ENCODE measurements at places on chromosomes 12 and 14.

GRCh38 chr14:34750670-34751069 lies 36.3 kb upstream of the CFL2 start:
- no peak overlapping the region for H3K4me3 ChIP-seq
- H3K27me3 ChIP-seq = no peaks in the 10 kb centered on the region
- H3K36me3 ChIP-seq = no peaks in the 10 kb centered on the region
- no peak overlapping the region for H3K27ac ChIP-seq
- DNase-seq = no peak

GRCh38 chr12:110382683-110383082 lies 20.8 kb downstream of the ANAPC7 start:
- no peaks in the 10 kb centered on the region for H3K4me1 ChIP-seq
- no peak for DNase-seq
- H3K27ac ChIP-seq = no peak overlapping the region

DNA sequence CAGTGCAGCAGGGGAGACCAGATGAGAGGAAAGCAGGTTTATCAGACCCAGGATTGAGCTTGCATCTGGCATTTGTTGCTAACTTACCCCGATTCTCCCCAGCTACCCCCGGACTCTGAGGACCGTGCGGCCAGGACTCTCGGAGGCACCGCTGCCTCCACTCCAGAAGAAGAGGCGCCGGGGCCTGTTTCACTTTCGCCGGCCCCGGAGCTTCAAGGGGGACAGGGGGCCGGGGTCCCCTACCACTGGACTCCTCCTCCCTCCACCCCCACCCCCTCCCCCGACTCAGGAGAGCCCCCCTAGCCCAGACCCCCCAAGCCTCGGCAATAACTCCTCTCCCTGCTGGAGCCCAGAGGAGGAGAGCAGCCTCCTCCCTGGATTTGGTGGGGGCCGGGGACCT lies 6.5 kb upstream of the CPNE6 start:
- no peak for DNase-seq
- no peaks in the 10 kb centered on the region for H3K27me3 ChIP-seq
- H3K27ac ChIP-seq = no peak overlapping the region
- H3K4me1 ChIP-seq = no peaks in the 10 kb centered on the region

DNA sequence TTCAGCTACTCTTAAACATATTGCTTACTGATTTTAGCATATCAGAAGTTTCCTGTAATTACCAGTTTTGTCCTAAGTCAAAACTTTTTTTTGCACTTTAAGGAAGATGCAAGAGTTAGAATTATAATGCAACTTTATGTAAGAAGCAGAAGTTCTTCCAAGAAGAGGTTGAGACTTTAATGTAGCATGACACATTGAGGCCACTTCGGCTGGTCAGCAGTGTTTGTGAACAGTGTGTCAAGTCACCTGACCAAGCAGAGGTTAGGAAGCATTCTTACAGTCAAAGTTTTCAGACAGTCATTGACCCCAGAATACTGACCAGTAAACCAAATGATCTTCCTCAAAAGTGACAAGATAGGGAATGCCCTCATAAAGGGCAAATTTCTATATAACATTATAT lies 15.2 kb downstream of the FGFR1OP2 start:
- no peak for DNase-seq
- H3K36me3 ChIP-seq = peaks cover 3% of the 10 kb centered on the region
- no peak overlapping the region for H3K27ac ChIP-seq
- no peaks in the 10 kb centered on the region for H3K4me1 ChIP-seq
- H3K27me3 ChIP-seq = no peaks in the 10 kb centered on the region

- no peaks in the 10 kb centered on the region for H3K27me3 ChIP-seq
- H3K36me3 ChIP-seq = no peaks in the 10 kb centered on the region
- peaks cover 21% of the 10 kb centered on the region for H3K4me1 ChIP-seq
Observed at GRCh38 chr14:102589761-102590290, 2.6 kb upstream of the RCOR1 start.

GRCh38 chr12:59040043-59040442 lies 119.7 kb upstream of the LRIG3 start:
- H3K4me1 ChIP-seq = peaks cover 62% of the 10 kb centered on the region
- DNase-seq = no peak
- H3K27ac ChIP-seq = peak overlapping the region; percentile 97
- no peak overlapping the region for H3K4me3 ChIP-seq
- no peaks in the 10 kb centered on the region for H3K27me3 ChIP-seq

DNA sequence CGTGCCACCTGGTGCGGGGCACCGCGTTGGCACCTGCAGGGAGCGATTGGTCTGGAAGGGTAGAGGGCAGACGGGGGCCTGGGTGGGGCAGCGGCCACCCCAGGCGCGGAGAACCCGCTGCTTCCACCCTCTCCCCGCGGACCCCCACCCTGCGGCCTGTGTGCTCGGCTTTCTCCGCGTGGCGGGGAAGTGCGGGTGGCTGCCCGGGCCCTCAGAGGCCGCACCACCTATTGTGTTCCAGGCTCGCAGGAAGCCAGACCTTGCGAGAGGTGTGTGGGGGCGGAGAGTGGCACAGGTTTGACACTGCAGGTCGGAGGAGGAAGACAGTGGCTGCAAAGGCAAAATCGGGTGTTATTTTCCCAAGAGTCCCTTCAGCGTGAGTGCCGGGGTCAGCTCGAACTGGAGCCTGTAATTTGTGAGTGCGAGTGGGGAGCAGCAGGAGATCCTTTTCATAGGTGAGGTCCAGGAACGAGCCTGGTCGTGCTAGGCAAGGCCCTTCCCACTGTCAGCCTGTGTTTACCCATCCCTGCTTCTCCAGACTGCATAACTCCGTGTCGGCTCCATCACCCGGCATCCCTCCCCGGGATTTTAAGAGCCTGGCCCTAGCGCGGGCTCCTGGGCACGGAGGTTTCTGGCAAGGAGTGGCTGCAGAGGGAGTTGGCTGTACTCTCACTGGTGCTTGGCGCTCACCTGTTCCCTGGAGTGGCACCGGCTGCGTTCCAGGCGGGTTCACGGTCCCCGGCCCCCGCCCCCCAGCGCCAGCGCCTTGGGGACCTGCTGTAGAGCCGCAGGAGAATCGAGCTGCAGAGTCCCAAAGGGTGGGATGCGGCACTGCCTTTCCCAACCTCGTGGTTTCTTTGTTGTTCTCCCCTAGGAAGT lies 935 bp downstream of the TBC1D30 start:
- H3K4me1 ChIP-seq = peaks cover 9% of the 10 kb centered on the region
- peak overlapping the region; percentile 52 for H3K4me3 ChIP-seq
- peak; percentile 31 for DNase-seq
- no peak overlapping the region for H3K27ac ChIP-seq
- no peaks in the 10 kb centered on the region for H3K36me3 ChIP-seq
